Mucosa of gallbladder (tissue), 1 donor: ENCODE measurements at places on chromosomes 2 and 18. TPM values are rescaled to one million over a fixed set of nuclear protein-coding genes. Genes with fewer than 3 reads are reported as not detected.
A peak's percentile ranks its signal among the peaks of the same experiment; 100 is the strongest.

HEATR5B gene
- total RNA-seq = 22.4 TPM

NT5C1B gene
- not detected for total RNA-seq

PSMA8 gene
- total RNA-seq = not detected

SERPINB3 gene
- not detected for total RNA-seq

POTEF gene
- not detected for total RNA-seq

REG3G gene
- 0.66 TPM for total RNA-seq

HDHD2 gene
- 36.9 TPM for total RNA-seq

SLC14A1 gene
- total RNA-seq = 96.9 TPM

AKAIN1 gene
- not detected for total RNA-seq

ERBB4 gene
- 0.43 TPM for total RNA-seq

PLA2R1 gene
- total RNA-seq = 45.0 TPM

CRIM1 gene
- 153 TPM for total RNA-seq

SPR gene
- total RNA-seq = 60.3 TPM

- no peak for DNase-seq
Observed at GRCh38 chr18:45726603-45727002, 2.6 kb downstream of the SLC14A1 start.

- peak; percentile 3 for DNase-seq
Observed at GRCh38 chr2:71457123-71457915, 4.0 kb downstream of the DYSF start.

GRCh38 chr2:47892338-47892730 is 14.0 kb downstream of the FBXO11 start:
- no peak for DNase-seq

DNA sequence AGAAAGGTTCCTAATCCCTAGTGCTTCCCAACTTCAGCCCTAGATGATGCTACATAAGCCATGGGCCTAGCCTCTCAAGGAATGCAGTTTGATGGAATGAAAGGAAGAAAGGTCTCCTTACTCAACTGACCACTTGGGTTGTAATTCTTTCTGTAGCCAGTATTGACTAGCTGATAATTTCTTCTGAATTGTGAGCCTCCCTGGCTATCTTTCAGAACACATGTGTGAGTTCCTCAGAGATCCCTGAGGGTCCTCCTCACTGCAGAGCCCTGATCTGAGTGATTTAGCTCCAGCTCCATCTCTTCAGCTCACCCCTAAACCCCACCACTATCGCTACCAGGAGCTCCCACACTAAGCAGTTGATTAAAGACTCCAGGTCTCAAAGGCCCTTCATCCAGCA is 31.5 kb downstream of the CFAP210 start:
- DNase-seq = no peak

DNA sequence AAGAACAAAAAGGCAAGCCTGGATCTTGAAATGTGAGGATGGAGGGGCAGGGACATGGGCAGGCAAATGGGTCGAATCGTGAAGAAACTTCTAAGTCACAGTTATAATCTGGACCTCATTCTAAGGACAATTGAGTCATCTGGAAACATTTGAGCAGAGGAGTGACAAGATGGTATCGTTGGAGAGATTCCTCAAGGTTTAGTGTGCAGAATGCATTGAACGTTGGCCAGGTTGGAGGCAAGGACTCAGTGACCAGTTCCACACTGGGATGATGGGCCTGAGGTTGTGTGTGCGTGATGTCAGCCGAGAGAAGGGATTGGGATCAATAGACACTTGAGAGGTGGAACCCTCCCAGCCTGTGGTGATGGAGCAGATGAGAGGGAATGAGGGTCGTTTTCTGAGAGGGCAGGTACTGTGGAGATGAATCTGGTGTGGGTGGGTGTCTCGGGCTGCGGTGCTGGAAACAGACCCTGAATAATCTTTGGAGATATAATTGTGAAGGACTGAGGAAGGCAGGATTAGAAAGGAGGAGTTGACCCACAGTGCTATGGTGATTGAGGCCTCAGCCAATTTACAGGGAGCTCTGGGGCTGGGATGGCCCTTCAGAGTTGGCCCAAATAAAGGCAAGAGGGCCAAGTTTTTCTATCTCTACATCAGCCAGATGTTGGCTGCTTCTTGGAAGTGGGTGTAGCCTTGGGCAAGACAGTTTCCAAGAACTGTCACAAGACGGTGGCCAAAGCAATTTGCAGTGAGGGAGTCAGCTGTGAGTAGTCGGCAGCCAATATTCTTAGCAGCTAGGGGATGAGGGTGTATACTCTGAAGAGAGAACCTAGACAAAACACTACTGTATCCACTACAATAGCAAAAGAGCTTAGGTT is 5.8 kb upstream of the ZNF532 start:
- no peak for DNase-seq

DNA sequence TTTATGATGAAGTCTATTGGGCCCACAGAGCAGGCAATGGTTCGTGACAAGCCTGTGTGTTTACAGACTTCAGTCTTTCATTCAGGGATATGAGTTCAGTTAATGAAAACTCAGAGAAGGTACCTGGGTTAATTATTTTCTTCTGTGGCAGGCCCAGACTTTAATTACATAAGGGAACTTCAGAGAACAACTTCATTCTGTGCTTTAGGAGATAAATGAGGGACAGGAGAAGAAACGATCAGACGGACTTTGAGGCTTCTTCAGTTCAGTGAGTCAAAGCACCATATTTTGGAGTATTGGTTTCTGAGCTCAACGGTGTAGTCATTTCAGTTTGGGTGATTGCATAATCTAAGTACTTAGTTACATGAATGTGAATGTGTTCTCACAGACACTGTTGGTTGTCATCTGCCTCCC is 203.0 kb upstream of the KCNJ3 start:
- DNase-seq = no peak

DNA sequence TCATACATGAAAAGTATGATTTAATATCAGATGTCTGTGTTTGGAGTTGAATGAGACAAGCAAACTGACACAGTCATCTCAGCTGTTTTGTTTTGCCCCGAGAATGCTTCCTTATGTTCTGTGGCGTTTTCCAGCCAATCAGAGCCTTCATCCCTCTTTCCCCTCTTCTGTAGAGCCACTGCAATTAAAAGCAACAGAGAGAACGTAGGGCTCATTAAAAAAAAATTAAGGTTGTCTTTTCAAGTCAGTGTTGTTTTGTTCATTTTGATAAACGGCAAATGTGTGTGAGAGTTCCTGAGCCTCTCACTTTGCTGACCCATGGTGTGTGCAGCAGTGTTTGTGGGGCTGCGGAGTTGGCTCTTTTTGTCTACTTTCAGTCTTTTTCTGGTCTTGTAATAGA is 216.0 kb downstream of the FHOD3 start:
- no peak for DNase-seq

DNA sequence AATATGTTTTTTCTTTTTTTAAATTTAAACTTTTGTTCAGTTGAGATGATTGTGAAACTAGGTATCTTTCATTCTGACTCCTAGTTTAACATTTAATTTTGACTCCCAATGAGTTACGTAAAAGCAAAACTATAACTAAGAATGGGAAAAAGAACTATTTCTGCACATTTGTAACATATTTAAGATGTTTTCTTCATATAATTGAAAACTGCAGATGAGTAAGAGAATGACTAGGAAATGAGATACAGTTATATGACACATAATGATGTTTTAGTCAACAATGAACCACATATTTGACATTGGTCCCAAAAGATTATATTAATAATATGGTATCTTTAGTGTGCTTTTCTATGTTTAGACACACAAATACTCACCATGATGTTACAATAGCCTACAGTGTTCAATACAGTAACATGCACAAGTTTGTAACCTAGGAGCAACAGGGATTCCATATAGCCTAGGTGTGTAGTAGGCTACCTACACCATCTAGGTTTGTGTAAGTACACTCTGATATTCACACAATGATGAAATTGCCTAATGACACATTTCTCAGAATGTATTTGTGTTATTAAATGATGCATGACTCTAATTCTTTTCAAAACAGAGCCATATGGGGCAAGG is 12.6 kb downstream of the ERMN start:
- DNase-seq = no peak

GRCh38 chr2:34979148-34979547 is 1376.4 kb upstream of the CRIM1 start:
- DNase-seq = no peak

DNA sequence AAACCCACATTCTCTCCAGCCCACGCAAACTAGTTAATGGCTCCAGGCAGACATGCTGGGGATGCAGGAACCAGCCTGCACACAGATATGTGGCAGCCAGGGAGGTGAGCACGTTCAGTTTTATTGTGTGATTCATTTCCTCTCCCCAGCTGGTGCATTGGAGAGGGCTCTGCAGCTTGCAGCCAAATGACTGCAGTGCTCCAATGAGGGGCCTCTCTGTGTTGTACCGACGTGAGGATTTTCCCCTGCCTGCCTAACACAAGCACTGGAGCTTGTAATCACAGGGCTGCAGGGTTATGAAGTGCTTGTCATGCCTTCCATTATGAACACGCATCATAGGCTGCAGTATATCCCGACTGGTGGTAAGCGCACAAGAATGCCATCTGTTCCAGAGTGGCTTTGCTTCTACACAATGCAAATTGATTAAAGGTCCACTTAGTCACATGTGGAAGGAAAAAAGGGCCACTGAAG is 92.3 kb upstream of the THUMPD2 start:
- DNase-seq = no peak

- DNase-seq = no peak
Observed at GRCh38 chr2:9675415-9676351, 44.9 kb upstream of the YWHAQ start.

- DNase-seq = no peak
Observed at GRCh38 chr2:155176345-155176744, 477.9 kb downstream of the KCNJ3 start.

GRCh38 chr2:118492335-118492734 is 355.1 kb downstream of the EN1 start:
- no peak for DNase-seq

GRCh38 chr2:147531269-147531668 is 313.6 kb upstream of the ACVR2A start:
- DNase-seq = no peak

DNA sequence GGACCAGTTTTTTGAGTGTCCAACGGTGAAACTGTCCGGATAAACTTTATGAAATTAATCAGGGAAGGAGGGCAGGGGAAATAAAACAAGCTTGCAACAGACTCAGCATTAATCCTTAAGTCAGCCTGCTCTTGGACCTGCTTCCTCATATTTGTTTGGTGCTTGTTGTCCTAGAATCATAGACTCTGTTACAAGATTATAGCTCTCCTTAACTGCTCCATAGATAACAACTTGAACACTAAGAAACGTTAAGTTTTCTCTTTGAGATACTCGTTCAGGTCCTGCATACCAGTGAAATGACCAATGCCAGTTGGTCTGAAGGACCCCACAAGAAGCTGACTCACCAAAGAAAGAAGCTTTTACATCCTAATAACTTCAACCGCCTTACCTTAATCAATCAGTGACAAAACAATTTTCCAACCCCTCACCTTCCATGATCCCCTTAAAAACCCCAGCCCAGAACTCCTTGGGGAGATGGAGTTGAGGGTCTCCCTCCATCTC is 493.2 kb downstream of the PID1 start:
- no peak for DNase-seq

DNA sequence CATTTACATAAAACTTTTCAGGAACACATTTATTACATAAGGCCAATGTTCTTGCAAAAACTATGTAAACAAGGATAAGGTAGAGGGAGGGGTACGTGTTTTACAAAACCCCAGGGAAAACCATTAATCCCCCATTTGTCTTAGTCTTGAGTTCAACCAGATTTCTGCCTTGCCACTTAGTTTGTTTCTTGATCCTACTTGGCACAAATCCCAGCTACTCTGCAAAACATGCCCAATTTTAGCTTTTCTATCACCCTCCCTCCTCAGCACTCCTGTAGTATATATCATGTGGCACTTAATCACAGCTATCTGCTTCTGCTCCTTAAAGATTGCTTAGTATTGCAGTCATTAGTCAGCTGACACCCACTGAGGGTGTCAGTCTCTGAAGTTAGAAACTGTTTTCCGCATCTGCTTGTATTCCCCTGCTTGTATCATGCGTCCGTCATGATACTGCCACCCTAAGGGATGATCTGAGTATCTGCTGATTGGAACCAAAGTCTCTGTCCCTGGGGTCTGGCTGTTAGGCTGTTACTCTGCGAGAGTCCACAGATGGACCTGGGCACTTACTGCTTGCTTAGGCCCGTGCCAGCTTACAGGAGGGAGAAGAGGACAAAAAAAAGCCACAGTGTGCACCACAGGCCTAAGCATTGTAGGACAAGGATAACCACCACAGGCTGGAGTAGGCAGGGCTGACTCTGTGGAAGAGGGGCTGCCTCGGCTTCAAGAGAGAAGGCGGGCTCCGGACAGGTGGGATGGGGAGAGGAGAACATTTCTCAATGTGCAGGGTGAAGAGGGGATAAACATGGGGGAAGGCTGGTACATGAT is 82.2 kb downstream of the EPAS1 start:
- DNase-seq = no peak

GRCh38 chr18:24992491-24992890 is 359.5 kb downstream of the ZNF521 start:
- DNase-seq = no peak

GRCh38 chr2:235135990-235136561 is 184.3 kb downstream of the SH3BP4 start:
- DNase-seq = peak; percentile 80

GRCh38 chr2:96143231-96143847 is 1.9 kb downstream of the DUSP2 start:
- no peak for DNase-seq

GRCh38 chr2:215136669-215137328 is 1.6 kb downstream of the ABCA12 start:
- DNase-seq = no peak

- DNase-seq = no peak
Observed at GRCh38 chr18:36411745-36412168, 114.2 kb downstream of the FHOD3 start.

- DNase-seq = no peak
Observed at GRCh38 chr2:5846881-5847280, 154.7 kb downstream of the SOX11 start.

- no peak for DNase-seq
Observed at GRCh38 chr2:218997731-218998130, 4.5 kb upstream of the CRYBA2 start.

DNA sequence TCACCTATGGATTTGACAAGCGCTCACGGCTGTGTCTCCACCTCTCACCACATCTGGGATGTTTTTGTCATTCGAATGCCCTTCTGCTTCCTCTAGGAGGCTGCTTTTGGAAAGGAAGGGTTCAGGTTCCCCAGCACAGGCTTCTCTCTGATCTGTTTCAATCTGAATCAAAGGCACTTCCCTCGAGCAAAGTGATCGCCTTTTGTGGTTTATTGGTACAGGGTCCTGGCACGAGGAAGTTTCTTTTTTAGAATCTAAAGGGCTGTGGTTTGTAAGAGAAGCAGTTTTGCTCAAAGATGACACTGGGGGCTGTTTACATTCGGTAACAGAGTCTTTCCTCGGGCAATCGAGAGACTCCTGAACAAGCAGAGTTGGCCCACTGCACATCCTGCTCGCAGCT is 145.0 kb downstream of the DAW1 start:
- DNase-seq = no peak

DNA sequence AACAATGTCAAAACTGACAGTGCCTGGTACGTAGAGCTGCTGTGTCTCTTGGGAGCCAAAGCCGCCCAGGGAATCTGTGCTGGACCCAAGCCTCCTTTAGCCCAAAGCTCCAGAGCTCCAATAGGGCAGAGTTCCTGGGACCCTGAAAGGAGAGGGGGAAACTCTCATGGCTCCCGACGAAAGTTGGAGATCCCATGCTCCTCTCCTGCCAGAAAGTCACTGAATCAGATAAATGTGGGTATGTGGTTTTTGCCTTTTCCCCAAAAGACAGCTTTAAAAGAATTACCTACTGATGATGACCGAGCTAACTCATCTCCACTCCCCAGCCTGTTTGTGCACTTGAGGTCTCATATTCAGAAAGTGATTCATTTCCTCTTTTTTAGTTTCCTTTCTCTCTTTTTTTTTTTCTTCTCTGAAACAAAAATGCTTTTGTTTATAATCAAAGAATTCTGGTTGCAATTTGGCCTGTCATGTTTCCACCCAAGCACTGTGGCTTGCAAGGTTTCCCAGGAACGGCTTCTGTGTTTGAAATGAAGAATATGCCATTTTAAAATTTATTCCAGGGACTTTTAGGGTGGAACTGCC is 14.1 kb upstream of the PMAIP1 start:
- no peak for DNase-seq
